ENCODE measurements at places on chromosomes 5 and 9.

DNA sequence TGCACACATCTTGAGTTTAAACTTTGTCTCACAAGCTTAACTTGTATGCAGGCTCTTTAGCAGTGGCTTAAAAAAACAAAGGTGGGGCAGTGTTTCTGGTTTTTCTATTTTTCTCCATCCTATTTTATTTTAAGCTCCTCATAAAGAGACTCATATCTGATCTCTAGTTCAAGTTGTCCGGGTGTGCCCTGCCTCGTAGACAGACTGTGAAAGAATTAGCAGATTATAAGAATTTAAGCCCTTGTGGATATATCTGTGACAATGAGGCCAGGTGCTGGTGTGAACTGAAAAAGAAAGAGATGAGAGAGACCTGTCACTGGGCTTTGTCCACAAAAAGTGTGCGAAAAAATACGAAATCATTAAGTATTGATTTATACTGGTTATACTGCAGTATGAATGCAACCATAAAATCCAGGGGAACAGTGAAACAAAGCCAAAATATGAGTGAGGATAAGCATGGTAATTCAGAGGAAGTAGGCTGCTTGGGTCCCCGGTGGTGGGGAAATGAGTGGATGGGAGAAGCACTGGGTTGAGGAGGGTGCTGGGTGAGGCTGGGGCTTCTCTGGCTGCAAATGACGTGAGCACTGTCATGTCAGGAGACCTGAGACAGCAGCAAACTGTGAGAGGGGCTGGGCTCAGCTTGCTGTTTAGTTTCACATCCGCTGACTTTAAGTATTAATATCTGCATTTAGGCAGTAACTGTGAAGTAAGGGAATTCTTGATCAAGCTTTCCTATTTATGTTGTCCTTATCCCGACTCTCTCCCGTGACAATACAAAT lies 179.7 kb upstream of the ANKRD55 start:
- peak; percentile 15 for DNase-seq

GRCh38 chr5:177446200-177447065 lies at the start of gene PRR7:
TSS of gene PRR7 (plus strand) at chr5:177446814. CDS start at chr5:177455068, 8,254 bp downstream.
- DNase-seq = peak; percentile 84

- no peak for DNase-seq
These were observed 57.4 kb upstream of the SIMC1 start for GRCh38 chr5:176180781-176181180.

- no peak for DNase-seq
These were observed 108.7 kb upstream of the NFIL3 start for GRCh38 chr9:91532325-91532724.

DNA sequence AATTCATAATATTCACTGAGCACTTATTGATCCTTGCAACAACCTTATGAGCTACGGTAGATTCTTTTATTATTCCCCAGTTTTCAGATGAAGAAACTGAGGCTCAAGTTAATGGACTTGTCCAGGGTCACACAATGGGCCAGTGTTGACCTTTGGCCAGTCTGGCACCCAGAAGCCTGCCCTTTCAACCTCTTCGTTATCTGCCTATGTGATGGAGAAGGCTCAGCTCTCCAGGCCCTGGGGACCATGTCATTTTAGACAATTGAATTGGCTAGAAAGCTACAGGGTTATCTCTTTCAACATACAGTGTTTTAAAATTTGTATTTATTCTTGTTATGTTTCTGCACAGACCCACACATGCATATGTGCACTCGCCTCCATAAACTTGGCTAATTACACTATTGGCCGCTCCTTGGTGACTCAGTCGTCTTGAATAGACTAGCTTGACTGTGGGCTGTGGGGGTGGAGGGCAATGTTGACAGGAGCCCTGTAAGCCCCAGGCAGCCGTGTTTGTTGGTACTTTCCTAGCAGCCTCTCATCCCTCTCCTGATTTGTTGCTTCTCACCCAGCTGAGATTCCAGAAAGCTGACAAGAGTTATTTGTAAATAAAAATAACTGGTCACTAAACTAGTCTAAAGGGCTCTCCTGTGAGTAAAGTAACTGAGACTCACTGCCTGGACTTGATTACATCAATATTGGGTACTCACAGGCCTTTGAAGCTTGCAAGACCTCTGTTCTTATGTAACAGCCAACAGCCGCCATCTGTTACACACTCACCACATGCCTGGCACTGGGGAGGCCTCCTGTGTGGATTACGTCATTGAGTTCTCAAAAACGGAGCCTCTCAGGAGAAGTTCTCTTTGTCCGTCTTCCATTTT lies 8.5 kb upstream of the ANGPTL2 start:
- no peak for DNase-seq

GRCh38 chr9:105633411-105633810 lies 28.8 kb upstream of the TAL2 start:
- no peak for DNase-seq

All from CD4-positive, alpha-beta T cell treated with Interleukin-12 subunit alpha and Interleukin-12 subunit beta, for 1 hour (primary cell).